ENCODE measurements at places on chromosomes 1 and 21.

- DNase-seq, result no peak
Observed at GRCh38 chr1:228079013-228079412, 3.5 kb upstream of the ARF1 start.

GRCh38 chr1:206025283-206025820 is 1.7 kb upstream of the CTSE start:
- no peak for DNase-seq

DNA sequence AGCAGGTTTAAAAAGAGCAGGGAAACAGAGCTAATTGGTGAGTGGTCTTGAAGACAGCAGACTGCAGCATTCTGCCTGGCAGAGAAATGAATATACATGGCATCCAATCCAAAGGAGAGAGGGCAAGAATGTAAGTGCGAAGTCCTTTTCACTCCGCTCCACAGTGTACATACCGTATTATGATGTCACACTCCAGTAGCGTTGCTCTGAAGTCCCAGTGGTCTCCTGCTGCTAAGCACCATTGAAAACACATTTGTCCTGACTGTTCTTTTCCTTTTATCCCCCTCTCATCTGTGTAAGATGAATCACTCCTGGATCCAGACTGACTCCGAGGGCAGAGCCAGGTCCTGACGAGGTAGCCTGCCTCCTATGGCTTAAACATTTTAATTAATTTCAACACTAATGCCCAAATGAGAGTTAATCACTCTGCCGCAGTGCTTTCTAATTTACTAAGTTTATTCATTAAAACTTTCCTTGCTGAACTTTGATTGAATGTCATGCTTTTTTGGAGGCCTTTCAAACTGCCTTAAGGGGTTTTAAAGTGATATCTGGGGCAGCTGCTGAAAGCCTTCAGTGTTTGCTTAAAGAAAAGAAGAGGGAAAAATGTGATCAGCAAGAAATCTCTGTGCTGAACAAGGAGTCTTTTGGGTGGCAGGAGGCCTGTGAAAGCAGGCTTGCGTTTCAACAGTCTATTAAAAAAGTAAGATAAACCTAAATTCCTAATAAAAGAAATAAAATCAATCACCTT is 227.2 kb downstream of the ATG4C start:
- no peak for DNase-seq

GRCh38 chr1:218361298-218362065 is 16.3 kb downstream of the TGFB2 start:
- DNase-seq, result peak; percentile 72

DNA sequence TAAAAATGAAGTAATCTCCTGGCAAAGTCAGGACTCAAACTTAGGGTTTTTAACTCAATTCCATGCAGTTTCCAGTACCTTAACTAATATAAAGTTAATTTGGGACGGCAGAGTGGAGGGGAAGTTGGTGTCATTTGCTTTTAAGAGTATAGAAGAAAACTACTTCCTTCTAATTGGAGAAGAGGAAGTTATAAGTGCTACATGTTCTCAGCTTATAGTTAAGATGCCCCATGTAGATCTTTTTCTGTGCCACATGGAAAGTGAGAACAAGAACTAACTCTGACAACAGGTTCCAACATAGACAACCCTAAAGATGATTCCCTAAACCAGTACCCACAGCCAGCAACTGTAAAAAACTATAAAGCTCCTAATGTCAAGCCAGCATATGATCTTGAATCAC is 11.5 kb downstream of the RRAGC start:
- DNase-seq, result no peak

Measured in ELR (cell line).